ENCODE measurements at places on chromosomes 3 and 15.

DNA sequence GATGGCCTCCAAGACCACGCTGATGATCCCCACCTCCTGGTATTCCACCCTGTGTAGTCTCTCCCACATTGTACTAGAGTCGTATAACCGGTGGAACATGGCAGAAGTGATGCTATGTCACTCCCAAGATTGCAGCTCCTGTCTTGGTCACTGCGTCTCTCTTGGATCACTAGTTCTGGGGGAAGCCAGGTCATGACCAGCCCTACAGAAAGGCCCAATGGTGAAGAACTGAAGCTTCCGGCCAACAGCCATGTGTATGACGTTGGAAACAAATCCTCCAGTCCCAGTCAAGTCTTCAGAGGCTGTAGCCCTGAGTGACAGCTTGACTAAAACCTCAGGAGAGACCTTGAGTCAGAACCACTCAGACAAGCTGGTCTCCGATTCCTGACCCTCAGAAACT, 61.9 kb upstream of the FNDC3B start:
- DNase-seq: no peak

- no peak for DNase-seq
These were observed 154.5 kb upstream of the NSMCE3 start for GRCh38 chr15:29424118-29424517.

DNA sequence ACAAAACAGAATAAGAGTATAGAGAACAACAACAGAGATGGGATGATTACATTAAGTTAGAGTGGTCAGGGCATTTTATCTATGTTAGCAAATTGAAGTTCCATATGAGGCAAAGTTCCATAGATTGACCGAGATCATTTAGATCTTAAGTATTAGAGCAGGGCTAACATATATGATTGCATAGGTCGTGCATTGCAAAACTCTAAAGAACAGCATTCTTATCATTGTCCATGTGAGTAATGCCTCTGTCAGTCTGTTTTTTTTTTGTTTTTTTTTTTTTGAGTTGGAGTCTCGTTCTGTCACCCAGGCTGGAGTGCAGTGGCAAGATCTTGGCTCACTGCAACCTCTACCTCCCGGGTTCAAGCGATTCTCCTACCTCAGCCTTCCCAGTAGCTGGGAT, 341.7 kb upstream of the KCNH8 start:
- no peak for DNase-seq

DNA sequence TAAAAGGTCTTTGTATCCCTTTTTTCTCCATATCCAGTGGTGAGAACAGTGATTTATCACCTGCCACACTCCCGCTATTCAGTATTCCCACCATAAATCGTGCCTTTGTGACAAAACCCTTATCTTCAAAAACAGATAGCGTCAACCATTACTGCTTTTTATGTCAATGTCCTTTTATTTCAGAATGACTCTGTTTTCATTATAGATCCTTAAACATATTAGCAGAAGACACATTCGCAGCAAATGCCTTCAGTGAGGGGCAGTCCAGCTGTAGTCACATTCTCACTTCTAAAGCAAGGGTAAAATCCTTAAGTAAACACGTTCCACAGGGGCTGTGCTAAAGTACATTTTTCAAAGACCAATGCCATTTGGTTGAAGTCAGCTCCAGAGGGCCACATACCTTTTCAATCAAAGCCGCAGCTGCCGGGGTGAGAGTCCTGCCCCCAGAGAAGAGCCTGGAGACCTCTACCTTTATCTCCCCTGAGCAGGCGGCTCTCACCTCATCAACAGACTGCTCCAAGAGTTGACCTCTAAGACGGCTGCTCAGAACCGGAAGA, 53.4 kb downstream of the PDZRN3 start:
- DNase-seq: no peak

- no peak for DNase-seq
These were observed 192.9 kb downstream of the PLCL2 start for GRCh38 chr3:17077606-17078005.

GRCh38 chr3:175913286-175913685, 1054.2 kb downstream of the NAALADL2 start:
- no peak for DNase-seq

GRCh38 chr3:121819236-121819635, 15.6 kb downstream of the IQCB1 start:
- DNase-seq: no peak

GRCh38 chr3:4999531-5000184, 20.4 kb downstream of the BHLHE40 start:
- DNase-seq: no peak

DNA sequence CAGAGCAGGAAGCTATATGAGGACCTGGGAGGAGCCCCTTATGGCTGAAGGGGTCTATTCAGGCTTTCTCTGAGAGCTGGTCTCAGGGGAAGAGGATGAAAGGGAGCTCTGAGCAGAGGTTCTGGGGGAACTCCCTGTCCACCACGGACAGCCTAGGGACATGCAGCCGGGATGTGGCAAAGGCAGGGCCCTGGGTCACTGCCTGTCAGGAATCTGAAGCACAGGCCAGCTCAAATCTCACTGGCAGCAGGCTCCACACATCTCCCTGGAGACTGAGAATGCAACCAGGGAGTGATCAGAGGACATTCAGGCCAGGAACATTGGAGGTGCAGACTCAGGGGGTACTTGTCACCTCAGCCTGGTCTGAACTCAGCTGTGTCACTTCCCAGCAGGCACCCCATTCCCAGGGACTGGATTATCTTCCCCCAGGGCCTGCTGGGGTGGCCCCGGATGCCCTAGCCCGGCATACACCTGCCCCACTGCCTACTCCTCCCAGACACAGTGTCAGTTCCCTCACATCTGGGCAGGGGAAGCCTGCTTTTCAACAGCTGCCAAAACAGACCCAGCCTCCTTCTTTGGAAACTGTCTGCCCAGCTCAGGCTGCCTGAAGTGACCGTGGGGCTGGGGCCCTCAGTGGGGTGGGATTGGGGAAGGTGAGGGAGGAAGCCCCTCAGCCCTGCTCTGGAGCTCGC, 18.3 kb upstream of the SEMA3F start:
- DNase-seq: no peak

DNA sequence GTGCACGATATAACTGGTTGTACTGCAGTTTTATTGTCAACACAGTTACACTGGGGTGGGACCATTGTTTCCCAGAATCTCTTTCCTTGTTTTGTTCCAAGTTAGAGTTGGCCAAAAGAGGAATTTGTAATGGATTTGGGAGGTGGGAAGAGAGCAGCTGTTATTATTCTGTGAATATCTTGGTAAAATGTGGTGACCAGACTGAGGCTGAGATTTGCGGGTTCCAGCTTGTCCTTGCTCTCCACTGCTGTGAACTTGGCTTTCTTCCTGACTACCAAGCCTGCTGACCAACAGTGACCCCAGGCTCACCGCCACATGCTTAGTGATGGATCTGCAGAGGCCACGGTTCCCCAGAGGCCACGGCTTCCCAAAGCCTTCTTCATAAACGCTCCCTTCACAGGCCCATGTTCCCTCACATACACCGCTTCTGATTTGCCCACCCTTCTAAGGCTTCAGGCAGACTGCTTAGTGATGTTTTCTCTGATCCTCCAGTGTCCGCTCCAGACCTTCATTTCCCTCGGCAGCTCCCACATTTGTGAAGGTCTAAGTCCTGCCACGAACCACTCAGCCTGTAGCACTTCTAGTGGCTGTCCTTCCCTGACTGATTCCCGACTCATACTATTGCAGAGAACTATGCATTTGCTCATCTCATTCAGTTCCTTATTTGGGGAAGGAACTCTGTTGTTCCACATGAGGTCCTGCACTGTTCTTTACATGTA, 525.5 kb upstream of the RGMA start:
- DNase-seq: no peak

GRCh38 chr15:71629781-71630474, 180.4 kb upstream of the NR2E3 start:
- no peak for DNase-seq

- no peak for DNase-seq
These were observed 742.0 kb upstream of the CCDC54 start for GRCh38 chr3:106635271-106635670.

DNA sequence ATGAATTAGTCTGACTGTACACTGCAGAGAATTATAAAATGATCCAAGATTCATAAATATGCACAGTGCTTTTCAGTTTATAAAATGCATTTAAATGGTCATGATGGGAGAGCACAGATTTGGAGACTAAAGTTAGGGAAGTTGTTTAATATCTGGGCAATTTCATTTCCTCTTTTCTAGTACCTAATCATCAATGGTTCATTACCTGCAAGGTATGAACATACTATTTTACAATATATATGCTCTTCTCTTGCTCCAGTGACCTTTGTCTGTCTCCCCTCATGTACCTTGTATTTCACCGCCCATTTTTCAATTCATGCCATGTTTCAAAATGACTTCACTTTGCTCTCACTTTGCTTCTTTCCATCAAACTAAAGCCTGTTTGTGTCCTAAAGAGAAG, 114.5 kb downstream of the SUCNR1 start:
- no peak for DNase-seq

DNA sequence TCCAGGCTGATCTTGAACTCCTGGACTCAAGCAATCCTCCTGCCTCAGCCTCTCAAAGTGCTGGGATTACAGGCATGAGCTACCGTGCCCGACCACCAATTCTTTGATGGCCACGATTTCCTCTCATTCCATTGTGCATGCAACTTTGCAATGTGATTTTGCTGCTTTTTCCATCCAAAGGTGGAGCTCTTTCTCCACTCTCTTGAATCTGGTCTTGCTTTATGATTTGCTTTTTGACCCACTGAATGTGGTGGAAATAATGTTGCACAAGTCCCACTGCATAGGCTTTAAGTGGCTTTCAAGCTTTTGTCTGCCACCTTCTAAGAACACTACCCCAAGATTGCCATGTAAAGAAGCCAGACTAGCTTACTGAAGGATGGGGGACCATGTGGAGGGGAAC, 10.6 kb downstream of the RPS27L start:
- no peak for DNase-seq

GRCh38 chr15:88686166-88686565, 47.4 kb downstream of the ISG20 start:
- no peak for DNase-seq

DNA sequence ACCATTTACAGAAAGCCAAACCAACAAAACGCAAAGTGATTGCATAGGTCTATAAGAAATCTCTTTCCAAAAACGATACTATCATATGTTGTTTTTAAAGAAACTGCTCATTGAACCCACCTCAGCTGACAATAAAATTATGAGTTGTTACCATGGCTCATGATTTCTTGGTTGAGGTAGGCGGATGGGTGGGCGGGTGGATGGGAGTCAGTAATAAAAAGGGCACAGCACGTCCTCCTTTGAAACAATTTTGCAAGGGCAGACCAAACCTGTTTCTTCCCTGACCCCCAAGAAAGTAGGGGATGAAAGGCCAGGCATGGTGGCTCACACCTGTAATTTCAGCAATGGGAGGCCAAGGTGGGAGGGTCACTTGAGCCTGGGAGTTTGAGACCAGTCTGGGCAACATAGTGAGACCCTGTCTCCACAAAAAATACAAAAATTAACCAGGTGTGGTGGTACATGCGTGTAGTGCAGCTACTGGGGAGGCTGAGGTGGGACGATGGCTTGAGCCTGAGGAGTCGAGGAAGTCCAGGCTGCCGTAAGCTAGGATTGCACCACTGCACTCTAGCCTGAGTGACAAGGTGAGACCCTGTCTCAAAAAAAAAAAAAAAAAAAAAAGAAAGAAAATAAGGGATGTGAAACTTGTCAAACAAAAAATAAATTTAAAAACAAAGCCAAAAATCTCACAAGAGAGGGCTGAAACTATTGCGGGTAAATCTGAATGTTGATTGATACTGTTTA, 2.1 kb downstream of the ABHD10 start:
- DNase-seq: no peak

- peak; percentile 24 for DNase-seq
These were observed 420 bp downstream of the SLC27A2 start for GRCh38 chr15:50182219-50183013.

- DNase-seq: no peak
These were observed 514.5 kb upstream of the DPPA4 start for GRCh38 chr3:109851854-109852253.
